ENCODE measurements at places on chromosomes 16 and 17.

- no peak for DNase-seq
Observed at GRCh38 chr17:33124871-33125551, 133.4 kb downstream of the SPACA3 start.

DNA sequence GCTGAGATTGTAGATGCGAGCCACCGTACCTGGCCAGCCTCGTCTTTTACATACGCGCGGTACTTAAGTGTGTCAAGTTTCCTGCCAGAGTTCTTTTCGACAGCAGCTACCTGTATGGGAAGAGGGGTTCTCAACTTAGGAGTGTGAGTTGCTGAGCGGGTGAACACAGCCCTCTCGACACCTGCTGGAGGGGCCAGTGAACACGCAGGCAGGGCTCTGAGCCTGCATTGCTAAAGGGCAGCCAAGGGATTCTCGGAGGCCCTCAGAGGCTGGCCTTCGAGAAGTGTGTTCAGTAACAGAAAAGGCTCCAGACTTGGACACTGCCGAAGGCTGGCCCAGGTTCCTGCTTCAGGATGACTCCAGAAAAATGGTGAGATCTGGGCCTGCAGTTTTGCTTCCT, 6.1 kb downstream of the ZC3H18 start:
- no peak for DNase-seq

DNA sequence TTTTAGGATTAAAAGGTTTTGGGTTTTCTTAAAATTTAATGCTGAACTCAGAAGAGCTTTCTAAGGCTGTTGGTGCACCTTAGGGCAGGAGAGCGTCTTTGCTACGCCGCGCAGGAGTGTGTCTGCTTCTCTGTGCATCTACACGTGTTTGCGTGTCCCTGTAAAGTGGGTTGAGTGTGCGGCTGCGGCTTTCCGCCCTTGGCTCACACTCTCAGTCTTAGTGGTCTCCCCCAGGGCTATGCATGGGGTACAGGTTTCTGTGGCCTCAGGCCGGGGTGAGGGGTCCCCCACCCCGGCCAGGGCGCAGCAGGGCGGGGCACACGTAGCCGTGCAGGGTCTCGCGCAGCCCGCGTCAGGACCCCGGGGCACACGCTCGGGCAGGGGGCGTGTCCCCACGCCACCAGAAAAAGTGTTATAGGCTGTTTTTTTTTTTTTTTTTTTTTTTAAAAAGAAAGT, 727 bp upstream of the TENT4B start:
- peak; percentile 49 for DNase-seq

GRCh38 chr16:88533932-88534637, 36.1 kb upstream of the ZC3H18 start:
- peak; percentile 34 for DNase-seq

- DNase-seq = peak; percentile 85
Observed at GRCh38 chr16:86576591-86577313, 1.6 kb upstream of the FOXL1 start.

- DNase-seq = no peak
Observed at GRCh38 chr17:82463391-82463790, 4.8 kb downstream of the NARF start.

- DNase-seq = no peak
Observed at GRCh38 chr17:28889996-28890395, 7.5 kb downstream of the FLOT2 start.

- DNase-seq = no peak
Observed at GRCh38 chr16:10981697-10982216, 37.4 kb downstream of the CLEC16A start.

DNA sequence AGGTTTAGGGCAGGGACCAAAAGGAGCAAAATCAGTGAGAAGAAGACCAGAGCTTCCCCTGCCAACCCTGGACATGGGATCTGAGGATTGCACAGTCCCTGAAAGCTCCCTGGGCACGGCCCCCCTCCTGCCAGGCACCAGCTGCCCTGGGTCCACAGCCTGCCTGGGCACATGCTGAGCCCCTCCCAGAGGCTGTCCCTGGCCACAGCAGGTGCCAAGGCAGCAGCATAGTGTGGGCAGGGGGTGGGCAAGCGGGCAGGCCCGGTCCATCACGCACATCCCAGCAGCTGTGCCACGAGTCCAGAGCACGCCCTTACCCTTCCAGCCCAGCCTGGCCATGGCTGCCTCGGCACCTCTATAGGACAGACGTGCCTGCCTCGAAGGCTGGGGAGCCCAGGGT, 12.7 kb downstream of the SCN4A start:
- DNase-seq = no peak

GRCh38 chr17:69064001-69064400, 3.3 kb upstream of the ABCA9 start:
- no peak for DNase-seq

DNA sequence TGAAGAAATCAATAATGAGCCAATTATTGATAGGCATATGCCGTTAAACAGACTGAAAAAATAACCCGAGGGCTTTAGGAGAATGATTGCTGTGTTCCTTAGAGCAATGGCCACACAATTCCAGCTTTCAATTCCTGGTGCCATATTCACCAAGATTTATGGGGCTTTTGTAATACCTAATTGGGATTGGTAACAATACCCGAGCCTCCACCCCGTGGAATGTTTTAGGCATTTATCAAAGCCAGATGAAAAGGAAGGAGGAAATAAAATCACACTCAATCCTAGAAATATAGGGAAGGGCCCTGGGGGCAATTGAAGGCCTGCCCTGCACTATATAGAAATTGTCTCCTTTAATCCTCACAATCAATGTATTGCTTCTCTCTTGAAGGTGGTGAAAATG, 42.1 kb upstream of the MLYCD start:
- no peak for DNase-seq

DNA sequence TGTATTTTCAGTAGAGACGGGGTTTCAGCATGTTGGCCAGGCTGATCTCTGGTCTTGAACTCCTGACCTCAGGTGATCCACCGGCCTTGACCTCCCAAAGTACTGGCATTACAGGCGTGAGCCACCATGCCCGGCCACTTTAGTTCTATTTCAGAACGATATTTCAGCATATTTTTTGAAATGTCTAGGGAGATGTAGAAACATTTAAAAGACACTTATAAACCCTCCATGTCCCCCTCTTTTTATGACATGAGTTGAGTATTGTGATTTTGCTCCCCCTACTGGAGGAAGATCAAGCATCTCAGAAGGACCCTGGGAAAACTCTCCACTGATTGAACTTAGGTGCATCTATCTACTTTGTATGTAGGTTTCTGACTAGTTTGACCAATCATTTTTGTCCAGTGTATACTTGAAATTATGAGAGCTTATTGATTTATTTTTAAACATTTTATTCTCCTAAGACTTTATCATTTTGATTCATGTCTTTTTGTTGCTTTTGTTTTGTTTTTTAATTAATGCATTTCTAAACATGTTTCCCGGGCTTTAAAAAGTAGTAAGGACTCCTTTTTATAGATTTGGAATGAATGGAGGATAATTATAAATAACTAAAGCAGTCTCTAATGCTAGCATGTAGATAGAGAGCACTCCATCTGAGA, 105.1 kb downstream of the CHD9 start:
- peak; percentile 71 for DNase-seq
